ENCODE measurements at places on chromosomes 1 and 21.

DNA sequence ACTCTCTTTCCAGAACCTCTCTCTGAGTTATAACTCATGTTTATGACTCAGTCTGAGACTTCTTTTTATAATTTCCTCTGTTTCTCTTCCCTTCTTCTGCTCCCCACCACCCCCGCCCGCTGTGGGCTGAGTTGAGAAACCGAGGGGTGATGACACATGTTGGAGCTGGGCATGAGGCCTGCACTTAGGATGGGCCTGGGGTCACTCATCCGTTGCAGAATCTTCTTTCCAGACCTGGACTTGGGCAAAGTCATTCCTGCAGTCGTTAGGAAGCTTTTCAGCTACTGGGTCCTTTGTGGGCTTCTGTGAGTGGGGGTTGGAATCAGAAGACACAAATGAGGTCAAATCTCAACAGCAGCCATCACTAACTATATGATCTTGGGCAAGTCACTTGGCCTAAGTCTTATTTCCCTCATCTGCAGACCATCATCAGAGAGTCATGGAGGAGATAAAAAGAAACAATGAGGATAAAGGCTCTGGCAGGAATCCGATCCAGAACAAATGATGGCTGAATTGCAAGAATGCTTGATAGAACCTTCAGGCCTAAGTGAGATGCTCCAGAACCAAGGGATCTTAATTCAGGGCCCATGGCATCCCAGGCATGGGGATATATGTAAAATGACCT lies 53.4 kb downstream of the RPS6KA1 start:
- DNase-seq = no peak

- no peak for DNase-seq
These were observed 44.2 kb upstream of the MARK1 start for GRCh38 chr1:220483700-220484099.

- DNase-seq = no peak
These were observed 23.9 kb upstream of the KCTD3 start for GRCh38 chr1:215543191-215543606.

DNA sequence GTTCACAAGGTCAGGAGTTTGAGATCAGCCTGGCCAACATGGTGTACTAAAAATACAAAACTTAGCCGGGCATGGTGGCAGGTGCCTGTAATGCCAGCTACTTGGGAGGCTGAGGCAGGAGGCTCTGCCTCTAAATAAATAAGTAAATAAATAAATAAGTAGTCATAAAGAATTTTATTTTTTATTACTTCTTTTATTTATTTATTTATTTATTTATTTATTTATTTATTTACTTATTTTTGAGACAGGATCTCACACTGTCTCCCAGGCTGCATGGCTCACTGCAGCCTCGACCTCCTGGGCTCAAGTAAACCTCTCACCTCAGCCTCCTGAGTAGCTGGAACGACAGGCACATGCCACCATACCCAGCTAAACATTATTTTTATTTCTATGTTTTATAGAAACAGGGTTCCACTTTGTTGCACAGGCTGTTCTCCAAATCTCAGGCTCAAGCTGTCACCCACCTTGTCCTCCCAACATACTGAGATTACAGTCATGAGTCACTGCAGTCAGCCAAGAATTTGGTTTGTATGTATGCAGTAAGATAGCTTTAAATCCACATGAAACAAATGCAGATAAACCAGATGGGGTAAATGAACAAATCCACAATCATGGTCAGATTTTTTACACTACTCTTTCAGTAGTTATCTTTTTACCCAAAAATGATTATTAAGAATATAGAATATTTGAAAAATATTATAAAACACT lies 523.3 kb upstream of the RGS18 start:
- no peak for DNase-seq

DNA sequence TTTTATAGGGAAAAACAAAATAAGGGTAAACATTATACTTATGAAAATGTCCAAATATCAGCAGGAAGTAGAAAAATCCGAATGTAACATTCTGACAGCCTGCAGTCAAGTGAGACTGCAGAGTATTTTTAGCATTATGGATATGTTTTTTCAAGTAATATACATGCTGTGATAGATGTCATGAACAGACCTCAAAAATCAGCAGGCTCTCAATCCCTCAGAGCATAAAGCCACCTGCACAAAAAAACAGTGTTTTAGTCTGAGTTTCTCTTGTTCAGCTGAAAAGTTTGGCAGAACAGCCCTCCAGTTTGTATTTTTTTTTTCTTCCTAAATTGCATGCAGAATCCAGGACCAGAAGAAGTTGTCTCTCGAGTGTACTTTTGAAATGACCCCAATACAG lies 219.1 kb upstream of the FMN2 start:
- no peak for DNase-seq

- DNase-seq = peak; percentile 24
These were observed 231.8 kb upstream of the IRF2BP2 start for GRCh38 chr1:234841710-234842231.

DNA sequence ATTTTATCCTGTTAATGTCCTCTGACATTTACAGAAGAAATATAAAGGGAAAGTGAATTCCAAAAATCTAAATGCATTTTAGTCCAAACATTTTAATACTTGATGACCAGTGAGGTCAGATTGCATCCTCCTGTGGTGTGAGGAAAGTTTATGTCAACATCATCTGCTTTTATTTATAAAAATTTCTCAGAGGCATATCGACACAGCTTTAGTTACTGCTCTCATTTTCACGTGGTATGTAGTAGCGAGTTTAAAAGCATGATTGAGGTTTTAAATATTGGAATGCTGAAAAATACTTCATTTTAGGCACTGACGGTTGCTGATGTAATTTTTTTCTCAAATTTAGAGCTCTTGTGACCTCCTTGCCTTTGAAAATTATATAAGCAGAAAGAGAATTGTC lies 234.8 kb downstream of the HMCN1 start:
- DNase-seq = no peak

- peak; percentile 69 for DNase-seq
These were observed 3.6 kb downstream of the CACNA1S start for GRCh38 chr1:201108614-201109013.

GRCh38 chr1:220325306-220325995 lies 53.2 kb upstream of the RAB3GAP2 start:
- DNase-seq = no peak

DNA sequence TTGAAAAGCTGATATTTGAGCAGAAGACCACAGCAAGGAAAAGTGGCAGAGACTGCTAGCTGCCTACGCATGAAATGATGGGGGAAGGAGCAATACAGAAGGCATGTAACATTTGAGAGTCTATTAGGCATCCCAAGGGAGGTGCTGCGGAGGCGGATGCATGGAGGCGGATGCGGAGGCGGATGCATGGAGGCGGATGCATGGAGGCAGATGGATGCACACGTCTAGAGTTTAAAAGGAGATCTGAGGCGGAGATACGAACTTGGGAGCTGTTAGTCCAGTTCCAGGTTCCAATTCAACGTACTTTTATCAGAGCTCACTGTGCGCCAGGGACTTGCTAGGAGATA lies 744 bp upstream of the DDX20 start:
- peak; percentile 85 for DNase-seq

DNA sequence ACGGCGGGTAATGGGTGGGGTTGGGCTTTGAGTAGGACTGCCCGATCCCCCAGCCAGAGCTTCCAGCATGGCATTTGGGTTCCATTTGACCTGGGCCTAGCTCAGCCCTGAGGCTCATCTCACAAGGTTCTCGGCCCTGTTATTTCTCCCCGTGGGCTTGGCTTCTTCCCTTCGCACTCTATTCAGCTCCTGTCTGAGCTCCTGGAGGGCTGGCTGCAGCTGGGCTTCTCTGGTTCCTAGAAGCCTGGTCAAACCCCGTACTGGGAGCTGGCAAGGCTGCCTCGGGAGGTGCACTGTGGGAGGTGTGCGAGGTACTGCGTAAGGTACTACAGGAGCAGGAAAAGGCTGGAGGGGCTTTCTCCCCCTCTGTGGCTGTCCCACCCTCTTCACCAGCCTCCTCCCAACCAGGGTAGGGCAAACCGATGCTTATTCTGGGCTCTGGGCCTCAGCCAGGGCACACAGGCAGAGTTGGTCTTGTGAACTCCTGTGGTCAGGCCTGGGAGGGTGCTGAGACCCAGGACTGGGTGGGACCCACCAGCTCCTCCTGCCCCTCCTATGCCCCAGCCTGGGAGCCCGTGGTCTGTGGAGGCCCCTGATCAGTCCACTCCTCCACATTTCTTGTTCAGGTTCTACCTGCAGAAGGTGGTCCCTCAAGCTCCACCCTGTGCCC lies 814 bp downstream of the A3GALT2 start:
- DNase-seq = no peak

DNA sequence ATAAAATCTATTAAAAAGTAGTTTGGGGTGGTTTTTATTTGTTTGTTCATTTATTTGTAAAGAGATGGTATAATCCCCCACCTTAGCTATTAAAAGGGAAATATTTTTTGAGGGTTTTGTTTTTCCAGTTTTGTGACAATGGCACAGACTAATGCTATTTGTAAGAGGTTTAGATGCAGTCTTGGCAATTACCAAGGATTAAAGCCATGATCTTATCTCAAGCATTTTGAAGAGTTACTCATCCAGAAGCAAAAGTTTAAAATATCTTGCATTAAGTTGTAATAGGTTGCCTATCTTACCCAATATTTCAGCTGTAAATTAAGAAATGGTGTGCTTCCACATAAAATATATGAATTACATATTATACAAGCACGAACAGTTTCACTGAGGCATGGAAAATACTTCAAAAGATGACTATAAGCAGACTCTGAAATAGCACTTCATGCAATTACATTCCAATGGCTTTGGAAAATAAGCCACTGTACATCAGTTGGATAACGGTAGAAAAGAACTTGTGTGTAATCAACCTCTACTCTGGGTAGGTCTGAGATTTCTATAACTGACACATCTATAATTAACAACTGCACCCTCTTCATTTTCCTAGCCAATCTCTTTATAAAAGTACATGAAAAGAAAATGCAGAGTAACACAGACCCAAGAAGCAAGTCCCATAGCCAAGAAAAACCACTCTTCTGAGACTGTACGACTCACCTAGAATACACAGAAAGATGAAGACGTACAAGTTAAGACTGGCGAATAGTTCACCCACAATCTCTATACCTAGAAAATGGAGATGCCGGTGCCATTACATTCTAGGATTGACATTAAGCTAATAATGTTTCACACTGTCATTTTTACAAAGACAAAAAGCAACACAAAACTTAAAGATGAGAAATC lies 95.2 kb downstream of the PTPN14 start:
- DNase-seq = no peak

DNA sequence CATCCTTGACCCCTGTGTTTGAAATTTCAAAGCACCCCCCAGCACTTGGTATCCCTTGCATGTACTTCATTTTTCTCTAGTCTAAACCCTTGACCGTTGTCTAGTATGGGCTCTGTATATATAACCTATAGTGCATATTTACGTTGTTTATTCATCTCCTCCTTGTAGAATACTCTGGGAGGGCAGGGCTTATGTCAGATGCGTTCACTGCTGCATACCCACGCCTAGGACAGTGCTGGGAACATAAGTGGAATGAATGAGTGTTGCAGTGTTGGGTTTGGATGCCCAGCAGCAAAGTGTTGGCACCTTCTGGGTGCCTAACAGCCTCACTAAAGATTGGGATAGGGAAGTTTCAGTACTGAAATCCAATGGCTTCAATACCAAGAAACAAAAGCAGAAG lies 17.6 kb upstream of the BLACAT1 start:
- DNase-seq = no peak

- DNase-seq = no peak
These were observed 164.7 kb upstream of the RGS18 start for GRCh38 chr1:191993549-191993948.

Measured in endodermal cell (in vitro differentiated cells).